Activated CD8-positive, alpha-beta memory T cell treated with anti-CD3 and anti-CD28 coated beads, Interleukin-2, amount 10 ng/mL, durations not matched to agents 7 days and 5 days (primary cell): ENCODE measurements at places on chromosomes 2 and 18.

GRCh38 chr2:102601730-102602129 lies 17.6 kb upstream of the SLC9A2 start:
- DNase-seq = no peak

DNA sequence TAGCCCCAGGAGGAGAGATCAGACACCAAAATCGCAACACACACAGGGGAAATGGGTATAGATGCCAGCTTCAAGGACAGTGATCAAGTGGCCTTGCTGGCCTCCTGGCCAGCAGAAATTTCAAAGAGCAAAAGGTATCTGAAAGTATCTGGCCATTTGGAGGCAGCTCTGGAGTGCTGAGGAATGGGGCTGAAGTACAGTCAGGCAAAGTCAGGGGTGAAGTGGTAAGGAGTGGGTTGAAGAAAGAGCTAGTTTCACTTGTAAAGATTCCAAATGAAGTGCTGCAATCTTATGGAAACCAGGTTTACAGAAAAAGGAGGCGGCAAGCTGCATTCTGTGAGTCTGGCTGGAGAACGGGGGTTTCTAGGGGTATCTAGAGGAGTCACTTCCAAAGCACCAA lies 19.2 kb upstream of the PCBP1 start:
- no peak for DNase-seq

GRCh38 chr2:97067279-97068004 lies 27.2 kb downstream of the FAHD2B start:
- DNase-seq = no peak

- DNase-seq = no peak
Measured at GRCh38 chr18:7177116-7177744, 53.7 kb upstream of the LRRC30 start.

GRCh38 chr2:191032588-191033429 lies 18.8 kb upstream of the STAT1 start:
- no peak for DNase-seq

- DNase-seq = no peak
Measured at GRCh38 chr18:23689031-23689615, at the start of gene LAMA3. LAMA3 (plus strand) TSS chr18:23689453; CDS start chr18:23689684, 231 bp downstream.

GRCh38 chr2:870426-870825 lies 80.2 kb upstream of the SNTG2 start:
- DNase-seq = no peak

DNA sequence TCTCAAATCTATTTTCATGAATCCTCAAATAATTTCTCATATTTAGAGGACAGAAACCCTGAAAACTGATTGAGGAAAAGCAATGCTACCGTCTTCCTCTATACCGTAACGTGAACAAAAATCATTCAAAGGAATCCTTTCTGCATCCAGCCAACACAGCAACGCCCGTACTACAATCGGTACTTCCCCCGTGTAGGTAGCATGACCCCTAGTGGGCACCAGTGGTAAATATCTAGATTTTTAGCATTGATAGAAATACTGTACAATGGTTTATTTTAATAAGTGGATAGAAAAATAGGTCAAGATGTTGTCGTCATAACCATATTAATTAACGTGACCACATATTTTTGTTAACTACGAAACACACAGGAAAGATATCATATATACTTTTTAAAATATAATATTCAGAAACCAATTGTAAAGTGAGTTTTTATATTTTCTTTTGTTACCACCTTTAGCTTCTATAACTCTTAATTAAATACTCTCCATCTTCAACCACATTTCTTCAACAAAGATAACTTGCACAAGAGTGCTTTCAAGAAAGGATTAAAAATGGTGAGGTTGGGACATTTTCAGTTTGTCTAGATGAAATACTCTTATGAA lies 194.1 kb downstream of the SS18 start:
- no peak for DNase-seq

GRCh38 chr18:40473221-40474029 lies 1481.6 kb upstream of the PIK3C3 start:
- DNase-seq = no peak

- DNase-seq = no peak
Measured at GRCh38 chr2:206982360-206982955, 43.1 kb downstream of the CPO start.

- no peak for DNase-seq
Measured at GRCh38 chr2:10257500-10258147, 45.1 kb upstream of the HPCAL1 start.

- DNase-seq = no peak
Measured at GRCh38 chr18:23716966-23717365, 27.7 kb downstream of the LAMA3 start.

GRCh38 chr18:8455661-8456614 lies 153.3 kb upstream of the RAB12 start:
- DNase-seq = no peak

DNA sequence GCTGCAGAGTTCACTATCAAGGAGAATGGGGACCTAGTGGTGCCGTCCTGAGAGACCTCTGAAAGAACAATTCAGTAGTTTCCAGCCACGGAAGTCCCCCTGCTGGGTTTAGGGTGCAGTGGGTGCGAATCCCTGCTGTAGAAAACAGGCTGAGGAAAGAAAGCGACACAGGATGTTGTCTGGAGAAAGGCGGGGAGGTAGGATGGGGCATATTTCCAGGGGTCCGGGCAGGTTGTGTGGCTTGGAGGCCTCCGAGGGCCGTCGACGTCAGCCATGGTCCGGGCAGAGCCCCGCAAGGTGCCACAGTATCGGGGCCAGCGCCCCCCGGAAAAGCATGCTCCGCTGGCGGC lies 807 bp upstream of the CREB1 start:
- peak; percentile 72 for DNase-seq

- DNase-seq = no peak
Measured at GRCh38 chr2:169254774-169255173, 107.6 kb downstream of the LRP2 start.

DNA sequence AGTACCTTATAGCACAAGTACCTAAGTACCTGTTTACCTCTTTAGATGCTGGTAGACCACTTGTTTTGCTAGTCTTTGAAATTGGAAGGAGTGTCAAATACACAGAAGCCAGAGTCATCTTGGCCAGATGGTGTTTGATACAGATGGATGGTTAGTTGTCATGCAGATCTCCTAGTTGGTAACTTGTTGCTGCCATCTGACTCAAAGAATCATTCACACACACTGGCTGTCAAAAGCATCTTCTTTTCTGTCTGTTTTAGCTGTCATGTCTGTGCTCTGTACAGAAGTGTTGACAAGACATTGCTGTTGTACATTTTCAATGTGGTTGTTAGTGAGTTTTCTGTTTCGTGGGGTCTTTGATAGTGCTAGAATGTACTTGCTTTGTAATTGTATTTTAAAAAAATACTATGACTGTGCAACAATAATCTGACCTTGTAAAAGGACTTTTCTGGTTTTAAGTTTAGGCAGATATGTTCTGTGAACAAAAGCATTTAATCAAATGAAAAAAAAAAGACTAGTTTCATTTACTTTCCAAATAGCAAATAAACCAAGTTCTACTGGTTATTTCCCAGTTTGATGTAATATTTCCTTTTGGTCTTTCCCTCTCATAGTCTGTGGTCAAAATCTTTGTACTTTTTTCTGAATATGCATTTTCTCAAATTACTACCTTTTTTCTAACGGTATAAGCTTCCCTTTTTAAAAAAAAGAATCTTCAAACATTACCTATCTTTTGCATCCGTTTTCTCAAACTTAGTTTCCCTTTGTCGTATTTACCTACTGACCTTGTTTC lies 39.9 kb downstream of the TANK start:
- DNase-seq = no peak

DNA sequence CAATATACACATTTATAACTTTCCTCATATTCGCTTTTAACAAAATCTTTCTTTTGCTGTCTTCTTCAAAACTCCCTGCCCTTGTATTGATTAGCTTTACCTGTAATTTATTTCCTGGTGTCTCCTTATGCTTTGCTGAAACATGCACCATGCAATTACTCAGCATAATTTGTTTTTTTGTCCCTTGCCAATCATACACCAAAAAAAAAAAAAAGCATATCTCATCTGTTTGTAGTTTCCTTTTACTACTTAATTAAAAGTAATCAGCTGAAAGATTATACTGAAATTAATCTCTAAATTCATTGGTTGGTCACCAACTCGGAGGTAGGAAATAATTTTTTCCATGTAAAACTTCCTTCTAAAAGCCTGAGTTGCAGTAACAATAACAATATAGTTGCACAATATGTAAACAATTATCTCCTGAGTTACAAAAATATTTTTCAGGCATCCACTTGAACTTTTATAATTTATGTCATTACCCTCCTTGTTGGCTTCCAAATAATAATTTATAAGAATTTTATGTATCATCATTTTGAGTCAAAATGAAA lies 53.0 kb upstream of the ROCK1 start:
- no peak for DNase-seq

- peak; percentile 25 for DNase-seq
Measured at GRCh38 chr2:233479616-233480489, 86.7 kb downstream of the USP40 start.

GRCh38 chr2:20623241-20623640 lies 27.7 kb downstream of the HS1BP3 start:
- no peak for DNase-seq

DNA sequence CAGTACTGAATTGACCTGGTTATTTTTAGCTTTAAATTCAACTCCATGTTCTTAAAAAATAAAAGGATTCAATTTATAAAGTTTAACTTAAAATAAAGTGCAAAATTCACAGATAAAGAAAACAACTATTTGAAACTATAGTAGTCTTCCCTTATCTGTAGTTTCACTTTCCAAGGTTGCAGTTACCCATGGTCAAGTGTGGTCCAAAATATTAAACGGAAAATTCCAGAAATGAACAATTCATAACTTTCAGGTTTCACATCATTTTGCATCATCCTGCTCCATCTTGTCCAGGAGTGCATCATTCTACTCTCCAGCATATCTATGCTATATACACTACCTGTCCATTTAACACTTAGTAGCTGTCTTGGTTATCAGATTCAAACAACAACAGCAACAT lies 54.5 kb upstream of the ZNF804A start:
- DNase-seq = no peak

GRCh38 chr2:25328152-25329085 lies 13.3 kb downstream of the DNMT3A start:
- DNase-seq = no peak

GRCh38 chr18:34522603-34523002 lies 187.5 kb upstream of the DTNA start:
- no peak for DNase-seq

GRCh38 chr18:65995206-65995605 lies 244.4 kb downstream of the CDH7 start:
- DNase-seq = no peak

DNA sequence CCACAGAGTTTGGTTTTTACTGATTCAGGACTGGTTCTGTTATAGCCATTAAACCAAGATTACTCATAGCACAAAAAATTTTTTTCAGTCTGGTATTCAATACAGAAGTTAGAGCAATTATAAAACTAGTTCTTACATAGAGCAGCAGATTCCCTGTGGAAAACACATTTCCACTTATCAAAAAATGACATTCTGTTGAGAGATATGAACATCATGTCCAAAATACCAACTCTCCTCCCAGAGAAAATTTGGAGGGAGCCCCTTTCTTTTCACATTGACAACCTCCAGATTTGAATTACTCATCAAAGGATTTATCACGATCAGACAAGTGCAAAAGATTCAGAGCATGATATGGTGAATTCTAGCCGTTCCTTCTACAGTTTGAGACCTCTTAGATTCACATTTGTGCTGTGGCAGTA lies 126.8 kb upstream of the SERPINE2 start:
- DNase-seq = no peak

- DNase-seq = no peak
Measured at GRCh38 chr18:7758764-7759163, 191.6 kb downstream of the PTPRM start.

DNA sequence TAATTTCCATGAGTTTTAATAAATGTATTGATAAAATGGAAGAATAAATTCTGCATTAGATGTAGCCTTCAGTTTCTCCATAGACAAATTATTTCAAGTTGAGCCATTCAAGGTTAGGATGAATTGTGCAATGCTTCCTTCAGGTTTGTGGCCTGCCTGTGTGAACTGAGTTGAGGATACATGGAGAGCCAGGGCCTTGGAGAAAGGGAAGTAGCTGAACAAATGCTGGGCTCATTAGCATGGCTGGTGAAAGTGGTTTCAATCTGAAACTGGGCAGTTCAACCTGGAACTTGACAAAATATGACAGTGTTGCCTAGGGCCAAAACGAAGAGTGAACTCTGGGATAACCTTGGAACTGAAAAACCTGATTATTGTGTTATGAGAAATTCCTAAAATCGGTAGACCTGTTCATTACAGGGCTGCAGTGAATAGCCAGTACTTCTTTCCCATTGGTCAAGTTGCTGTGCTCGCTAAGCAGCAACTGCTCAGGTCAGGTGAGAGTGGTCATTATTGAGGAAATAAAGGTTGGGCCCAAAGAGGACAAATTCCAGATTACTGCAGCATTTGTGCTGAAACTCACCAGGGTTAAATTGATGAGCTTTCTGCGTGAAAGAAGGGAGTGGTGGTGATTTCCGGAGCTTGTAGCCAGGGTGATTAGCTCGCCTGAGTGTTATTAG lies 12.7 kb downstream of the INPP1 start:
- no peak for DNase-seq

GRCh38 chr2:61432990-61433389 lies 37.9 kb downstream of the USP34 start:
- no peak for DNase-seq

- DNase-seq = no peak
Measured at GRCh38 chr2:163466331-163467250, 269.2 kb downstream of the FIGN start.

DNA sequence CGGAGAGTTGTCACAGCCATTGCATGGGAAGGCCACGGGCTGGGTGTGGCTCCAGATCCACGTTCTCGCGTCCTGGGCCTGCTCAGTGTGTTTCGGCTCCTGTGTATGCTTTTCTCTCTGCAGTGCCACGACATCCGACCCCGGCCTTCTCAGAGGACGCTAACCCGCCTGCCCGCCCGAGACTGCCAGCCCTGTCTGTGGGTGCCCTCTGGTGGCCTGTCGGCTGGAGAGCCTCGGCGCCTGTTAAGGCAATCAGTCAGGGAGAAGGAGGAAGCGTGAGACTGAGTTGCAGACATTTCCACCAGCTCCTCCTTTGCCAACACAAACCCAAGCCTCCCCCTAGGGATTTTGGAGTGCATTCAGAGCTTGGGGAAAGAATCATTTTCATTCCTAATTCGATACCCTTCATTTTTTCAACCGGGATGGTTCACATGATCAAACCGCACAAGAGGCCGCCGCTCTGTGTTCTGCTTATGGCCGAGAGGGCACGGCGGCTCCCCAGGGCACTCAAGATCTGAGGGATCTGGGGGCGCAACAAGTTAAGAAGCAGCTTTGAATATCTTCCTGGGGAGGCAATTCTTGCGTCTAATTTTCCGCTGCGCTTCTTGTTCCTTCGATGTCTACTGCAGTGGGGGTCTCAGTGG lies 37.5 kb upstream of the ZBTB7C start:
- DNase-seq = peak; percentile 80
